ENCODE measurements at places on chromosomes 16 and 17. TPM values are rescaled to one million over a fixed set of nuclear protein-coding genes. Genes with fewer than 3 reads are reported as not detected.

GRCh38 chr17:42684929-42685556 lies 2.7 kb downstream of the CNTNAP1 start:
- no peak for DNase-seq

CFAP97D1 gene
- not detected for polyA plus RNA-seq

KRTAP4-1 gene
- polyA plus RNA-seq, result not detected

TP53TG3 gene
- not detected for polyA plus RNA-seq

GRCh38 chr17:19464031-19465026 lies 53.3 kb downstream of the RNF112 start:
- no peak for DNase-seq

GRCh38 chr16:74766729-74767128 lies 7.9 kb downstream of the FA2H start:
- DNase-seq, result no peak

GRCh38 chr16:10332241-10332640 lies 53.6 kb upstream of the ATF7IP2 start:
- DNase-seq, result no peak

NKD1 gene
- polyA plus RNA-seq, result 11.1 TPM

DNA sequence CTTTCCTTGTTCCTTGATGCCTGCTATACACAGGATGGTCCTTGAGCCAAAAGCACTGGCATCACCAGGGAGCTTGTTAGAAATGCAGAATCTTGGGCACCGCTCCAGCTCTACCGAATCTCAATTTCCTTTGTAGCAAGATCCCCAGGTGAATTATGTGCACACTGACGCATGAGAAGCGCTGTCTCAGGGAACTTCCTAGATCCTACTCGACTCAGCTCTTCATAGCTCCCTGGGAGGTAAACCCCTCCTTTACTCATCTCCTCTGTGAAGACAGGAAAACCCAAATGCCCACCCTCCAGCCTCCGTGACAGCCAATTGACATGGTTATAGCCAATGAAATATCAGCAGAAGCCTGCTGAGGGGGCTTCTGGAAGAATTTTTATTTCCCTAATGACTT lies 4.1 kb downstream of the USP31 start:
- DNase-seq, result no peak

SOX15 gene
- 2.0 TPM for polyA plus RNA-seq

TSR1 gene
- 30.9 TPM for polyA plus RNA-seq

CTRB1 gene
- polyA plus RNA-seq, result 0.31 TPM

CD68 gene
- 24.5 TPM for polyA plus RNA-seq

DNA sequence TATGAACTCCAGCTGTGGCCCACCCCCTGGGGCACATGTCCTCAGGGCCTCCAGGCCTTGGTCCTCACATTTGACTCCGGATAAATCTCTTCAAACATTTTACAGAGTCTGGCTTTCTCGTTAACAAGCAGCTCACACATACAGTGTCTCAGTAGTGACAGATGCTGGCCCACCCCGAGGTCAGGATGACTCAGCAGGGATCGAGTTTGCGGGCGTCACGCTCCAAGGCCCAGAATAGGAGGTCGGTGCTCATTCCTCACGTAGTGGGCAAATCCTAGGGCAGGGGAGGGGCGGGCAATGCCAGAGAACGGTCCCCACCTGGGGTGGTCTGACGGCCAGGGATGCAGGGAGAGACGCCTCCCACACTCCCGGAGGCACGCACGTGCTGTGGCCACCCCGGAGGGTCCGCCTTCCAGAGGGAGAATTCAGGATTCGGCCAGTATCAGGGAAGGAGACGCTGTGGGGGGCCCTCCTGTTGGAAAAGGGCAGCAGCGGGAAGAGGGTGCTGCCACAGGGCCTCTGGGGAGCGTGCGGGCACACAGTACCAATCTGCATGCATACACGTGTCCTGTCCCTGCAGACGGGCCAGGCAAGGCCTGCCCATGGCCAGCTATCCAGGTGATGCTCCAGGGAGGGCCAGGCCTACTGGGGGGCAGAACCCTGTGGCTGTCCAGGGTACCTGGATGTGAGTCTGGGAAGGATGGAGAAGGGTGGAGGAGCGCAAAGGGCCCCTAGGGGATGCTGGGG lies 8.6 kb downstream of the SLC7A5 start:
- DNase-seq, result no peak

DNA sequence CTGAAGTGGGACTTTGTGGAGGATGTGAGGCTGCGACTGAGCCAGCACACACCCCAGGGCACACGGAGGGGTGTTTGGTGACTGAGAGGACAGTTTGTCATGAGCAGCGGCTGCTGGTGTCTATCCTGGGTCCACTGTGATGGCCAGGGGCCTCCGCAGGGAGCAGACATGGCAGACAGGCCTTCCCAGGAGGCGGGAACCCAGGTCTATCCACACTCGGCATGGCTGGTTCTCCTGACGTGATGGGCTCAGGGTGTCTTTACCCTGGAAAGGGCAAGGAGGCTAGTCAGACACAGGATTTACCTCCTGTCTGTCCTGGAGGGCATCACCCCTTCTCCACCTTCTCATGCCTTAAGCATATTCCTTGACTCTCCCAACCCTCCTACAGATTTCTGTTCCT lies 671 bp upstream of the CD300C start:
- DNase-seq, result no peak

DNA sequence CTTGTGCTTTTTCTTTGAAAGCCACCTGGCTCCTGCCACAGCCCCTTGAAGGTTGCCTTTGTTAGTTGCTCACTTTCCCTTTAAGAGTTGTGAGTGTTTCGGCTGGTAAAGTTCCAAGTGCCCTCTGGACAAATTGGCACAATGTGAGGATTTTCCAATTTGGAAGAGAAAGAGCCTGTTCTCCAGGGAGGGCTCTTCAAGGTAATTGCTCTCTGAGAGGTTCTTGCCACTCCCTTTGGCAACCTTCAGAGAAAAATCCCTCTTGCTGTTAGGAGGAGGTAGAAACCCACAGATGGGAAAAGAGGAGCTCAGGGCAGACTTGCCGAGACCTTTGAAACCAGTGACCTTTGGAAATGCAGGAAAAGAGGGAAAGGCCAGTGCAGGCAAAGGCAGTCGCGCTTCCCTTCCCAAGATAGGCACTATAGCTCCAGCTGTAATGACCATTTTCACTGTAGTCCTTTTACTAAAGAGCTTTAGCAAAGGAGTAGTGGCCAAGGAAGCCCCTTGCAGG lies 49.0 kb upstream of the AKAP1 start:
- no peak for DNase-seq

FBXW10 gene
- polyA plus RNA-seq, result 0.11 TPM

MMP25 gene
- polyA plus RNA-seq, result 1.5 TPM

HS3ST3B1 gene
- 3.2 TPM for polyA plus RNA-seq

KRTAP4-4 gene
- not detected for polyA plus RNA-seq

DNA sequence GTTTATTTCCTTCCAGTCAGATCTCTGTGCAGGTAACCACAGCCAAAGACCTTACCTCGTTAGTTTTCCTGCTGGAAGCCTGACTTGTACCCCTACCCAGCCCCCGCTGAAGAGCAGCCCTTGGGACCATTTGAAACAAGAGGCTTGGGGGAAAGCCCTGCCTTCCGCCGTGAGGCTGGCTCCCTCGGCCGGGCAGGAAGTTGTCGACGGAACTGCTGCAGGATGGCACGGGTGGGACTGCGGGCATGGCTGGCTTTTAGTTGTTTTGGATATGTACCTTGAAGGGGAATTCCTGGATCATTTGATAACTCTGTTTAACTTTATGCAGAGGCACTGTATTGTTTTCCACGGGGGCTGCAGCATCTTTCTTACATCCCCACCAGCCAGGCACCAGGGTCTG lies 49.0 kb upstream of the ENDOV start:
- DNase-seq, result no peak

ZNF174 gene
- 9.0 TPM for polyA plus RNA-seq

GRCh38 chr17:57724026-57724728 lies 20.9 kb downstream of the CCDC182 start:
- no peak for DNase-seq

ALDH3A2 gene
- polyA plus RNA-seq, result 47.5 TPM

- no peak for DNase-seq
Measured at GRCh38 chr16:58501242-58502131, 1.5 kb downstream of the NDRG4 start.

KRTAP16-1 gene
- not detected for polyA plus RNA-seq

GRCh38 chr16:63945806-63946205 lies 1176.1 kb downstream of the CDH11 start:
- no peak for DNase-seq

- DNase-seq, result no peak
Measured at GRCh38 chr16:71645450-71645849, 19.5 kb downstream of the MARVELD3 start.

HCRT gene
- not detected for polyA plus RNA-seq

- DNase-seq, result no peak
Measured at GRCh38 chr17:4956493-4957061, 5.7 kb downstream of the ENO3 start.

DNA sequence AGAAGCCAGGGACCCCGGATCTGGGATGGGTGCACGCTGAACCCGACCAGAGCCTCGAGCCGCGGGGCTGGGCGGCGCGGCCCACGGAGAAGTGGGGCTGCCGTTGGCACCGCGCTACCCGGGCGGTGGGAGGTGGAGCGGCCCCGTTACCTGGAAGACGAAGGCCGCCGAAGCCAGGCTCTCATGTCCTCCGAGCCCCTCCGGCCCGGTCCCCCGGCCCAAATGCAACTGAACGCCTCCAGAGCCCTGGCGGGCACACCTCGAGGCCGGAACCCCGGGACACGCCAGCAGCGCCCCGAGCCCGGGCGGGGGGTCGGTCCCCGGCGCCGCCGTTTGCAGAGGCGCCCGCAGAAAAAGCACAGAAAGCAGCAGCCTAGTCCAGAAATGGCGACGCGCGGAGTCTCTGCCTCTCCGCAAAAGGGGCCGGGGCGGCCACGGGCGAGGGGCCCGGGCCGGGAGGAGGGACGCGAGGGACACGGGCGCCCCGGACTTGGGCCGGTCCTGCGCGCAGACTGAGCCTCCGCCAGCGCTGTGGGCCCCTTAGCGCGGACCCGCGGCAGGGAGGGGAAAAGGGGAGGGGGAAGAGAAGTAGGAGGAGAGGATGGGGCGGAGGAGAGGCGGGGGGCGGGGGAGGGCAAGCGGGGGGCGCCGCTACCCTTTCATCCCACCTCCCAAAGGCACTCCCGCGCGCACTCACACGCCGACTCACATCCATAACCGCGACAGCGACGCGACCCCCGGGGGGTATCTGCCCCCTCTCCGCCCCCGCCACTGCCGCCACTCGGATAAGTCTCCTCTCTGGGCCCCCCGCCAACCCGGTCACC lies 1.4 kb downstream of the AXIN2 start:
- peak; percentile 72 for DNase-seq

GRCh38 chr17:69773081-69773480 lies 301.9 kb upstream of the KCNJ16 start:
- DNase-seq, result no peak

GRCh38 chr17:40283662-40284061 lies 4.0 kb upstream of the CDC6 start:
- peak; percentile 80 for DNase-seq

EXOC3L1 gene
- 13.9 TPM for polyA plus RNA-seq

CDH1 gene
- polyA plus RNA-seq, result 1.9 TPM

GRCh38 chr16:138049-138417 lies 440 bp downstream of the NPRL3 start:
- DNase-seq, result peak; percentile 25

DNA sequence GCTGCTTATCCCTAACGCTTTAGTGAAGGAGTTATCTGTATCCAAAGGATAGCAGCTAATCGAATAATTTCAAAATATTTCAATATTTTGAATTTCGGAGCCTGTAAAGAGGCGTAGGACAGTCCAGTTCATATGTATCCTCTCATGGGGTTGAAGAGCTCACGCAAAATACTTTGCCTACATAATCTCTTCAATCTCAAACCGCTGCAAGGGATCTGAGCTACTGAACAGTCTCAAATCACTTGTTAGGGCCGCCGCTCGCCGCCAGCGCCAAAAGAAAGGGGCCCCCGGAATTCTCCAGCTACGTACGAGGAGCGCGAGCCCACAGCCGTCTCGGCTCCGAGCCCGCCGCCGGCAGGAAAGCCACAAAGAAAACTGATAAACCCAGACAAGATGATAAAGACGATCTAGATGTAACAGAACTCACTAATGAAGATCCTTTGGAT lies 601 bp upstream of the RFWD3 start:
- DNase-seq, result peak; percentile 24

RHBDL3 gene
- polyA plus RNA-seq, result 2.5 TPM

DNA sequence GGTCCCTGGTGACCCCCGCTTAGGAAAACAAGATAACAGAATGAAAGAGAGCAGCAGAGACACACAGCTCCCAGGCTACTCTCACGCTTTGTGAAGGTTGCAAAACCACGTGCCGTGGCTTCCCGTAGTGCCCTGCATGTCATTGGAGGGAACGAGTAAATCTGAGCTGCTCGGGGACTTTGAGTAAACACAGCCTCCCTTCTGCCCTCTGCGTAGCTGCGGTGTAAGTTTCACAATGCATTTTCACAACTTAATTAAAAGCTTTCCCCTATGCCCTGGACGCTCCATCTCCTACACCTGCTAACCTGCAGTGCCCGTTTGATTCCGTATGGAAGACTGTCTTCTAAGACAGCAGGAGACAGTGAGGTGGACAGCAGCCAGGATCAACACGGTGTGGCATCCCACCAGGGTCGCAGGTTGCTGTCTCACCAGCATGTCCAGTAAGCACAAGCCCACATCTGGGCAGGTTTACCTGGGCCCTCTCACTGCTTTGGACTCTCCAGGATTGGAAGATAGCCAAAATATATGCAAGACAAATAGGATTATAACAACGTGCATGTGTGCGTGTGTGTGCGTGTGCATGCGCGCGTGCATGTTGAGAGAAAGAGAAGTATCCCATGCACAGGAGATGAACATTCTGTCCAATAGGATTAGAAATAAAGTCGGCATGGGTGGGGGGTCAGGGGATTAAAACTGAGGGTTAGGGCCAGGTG lies 116.4 kb upstream of the RCVRN start:
- peak; percentile 45 for DNase-seq

DNA sequence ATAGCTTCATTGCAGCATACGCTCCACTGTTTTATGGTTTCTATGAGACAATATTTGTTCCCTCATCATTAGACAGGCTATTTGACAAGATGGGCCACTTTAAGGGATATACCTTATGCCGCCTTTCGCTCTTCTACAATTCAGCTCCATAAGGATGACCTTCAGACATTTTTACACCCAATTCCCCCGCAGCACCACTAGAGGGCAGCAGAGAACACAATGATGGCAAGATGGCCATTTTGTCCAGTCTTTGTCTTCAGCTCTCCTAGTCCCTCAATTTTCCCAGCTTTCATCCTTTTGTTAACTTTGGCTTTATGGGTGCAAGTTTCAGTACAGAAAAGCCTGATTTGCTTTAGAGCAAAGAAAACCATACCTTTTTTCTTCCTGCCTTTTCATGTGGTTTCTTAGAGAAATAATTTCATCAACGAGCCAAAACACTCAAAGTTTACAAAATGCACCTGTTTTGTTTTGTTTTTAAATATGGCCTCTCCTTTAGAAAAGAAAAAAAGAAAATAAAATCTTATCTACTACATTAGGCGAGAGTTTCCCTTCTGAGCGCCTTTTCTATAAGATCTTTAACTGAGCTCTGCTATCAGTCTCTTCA lies 355.3 kb downstream of the TOX3 start:
- peak; percentile 81 for DNase-seq

GRCh38 chr17:71757156-71757555 lies 363.7 kb upstream of the SOX9 start:
- DNase-seq, result no peak

MEOX1 gene
- 10.0 TPM for polyA plus RNA-seq

KRT40 gene
- 5.7 TPM for polyA plus RNA-seq

All from muscle of back (tissue), 13 donors.